T-helper 2 cell treated with Interferon-gamma antibody and Interleukin-4, amounts not matched to agents 5 μg/mL and 100 μg/mL, for 36 hours (primary cell): ENCODE measurements at places on chromosomes 7 and 10.

- no peak for DNase-seq
- no peak overlapping the region for H3K27ac ChIP-seq
- no peak overlapping the region for H3K4me3 ChIP-seq
Observed at GRCh38 chr7:94039368-94040035, 35.3 kb upstream of the BET1 start.

GRCh38 chr10:88042160-88043100, 179.0 kb downstream of the PTEN start:
- peaks cover 6% of the 10 kb centered on the region for H3K27me3 ChIP-seq
- H3K4me1 ChIP-seq, result peaks cover 5% of the 10 kb centered on the region
- no peaks in the 10 kb centered on the region for H3K36me3 ChIP-seq
- H3K27ac ChIP-seq, result no peak overlapping the region
- DNase-seq, result no peak

- H3K36me3 ChIP-seq, result no peaks in the 10 kb centered on the region
- DNase-seq, result no peak
- H3K27me3 ChIP-seq, result peaks cover 15% of the 10 kb centered on the region
- no peak overlapping the region for H3K4me3 ChIP-seq
Observed at GRCh38 chr7:106394526-106394925, 109.7 kb upstream of the NAMPT start.

DNA sequence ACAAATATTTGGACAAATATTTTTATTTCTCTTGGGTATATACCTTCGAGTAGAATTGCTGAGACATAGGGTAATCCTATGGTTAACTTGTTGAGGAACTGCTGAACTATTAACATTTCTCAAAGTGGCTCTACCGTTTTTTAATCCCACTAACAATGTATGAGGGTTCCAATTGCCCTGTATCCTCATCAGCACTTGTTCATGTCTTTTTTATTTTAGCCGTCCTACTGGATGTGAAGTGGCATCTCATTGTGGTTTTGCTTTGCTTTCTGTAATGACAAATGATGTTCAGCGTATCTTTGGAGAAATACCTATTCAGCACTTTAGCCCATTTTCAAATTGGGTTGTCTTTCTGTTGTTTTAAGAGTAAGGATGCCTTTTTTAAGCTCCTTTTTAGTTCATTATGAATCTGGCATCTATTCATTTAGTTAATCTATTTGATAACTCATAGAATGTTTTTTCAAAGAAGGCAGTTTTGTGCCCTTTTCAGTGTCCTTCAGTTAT, 40.0 kb downstream of the MCU start:
- H3K27me3 ChIP-seq, result peaks cover 3% of the 10 kb centered on the region
- no peak for DNase-seq
- no peak overlapping the region for H3K27ac ChIP-seq
- no peaks in the 10 kb centered on the region for H3K36me3 ChIP-seq
- no peak overlapping the region for H3K4me3 ChIP-seq
- H3K4me1 ChIP-seq, result peaks cover 14% of the 10 kb centered on the region

DNA sequence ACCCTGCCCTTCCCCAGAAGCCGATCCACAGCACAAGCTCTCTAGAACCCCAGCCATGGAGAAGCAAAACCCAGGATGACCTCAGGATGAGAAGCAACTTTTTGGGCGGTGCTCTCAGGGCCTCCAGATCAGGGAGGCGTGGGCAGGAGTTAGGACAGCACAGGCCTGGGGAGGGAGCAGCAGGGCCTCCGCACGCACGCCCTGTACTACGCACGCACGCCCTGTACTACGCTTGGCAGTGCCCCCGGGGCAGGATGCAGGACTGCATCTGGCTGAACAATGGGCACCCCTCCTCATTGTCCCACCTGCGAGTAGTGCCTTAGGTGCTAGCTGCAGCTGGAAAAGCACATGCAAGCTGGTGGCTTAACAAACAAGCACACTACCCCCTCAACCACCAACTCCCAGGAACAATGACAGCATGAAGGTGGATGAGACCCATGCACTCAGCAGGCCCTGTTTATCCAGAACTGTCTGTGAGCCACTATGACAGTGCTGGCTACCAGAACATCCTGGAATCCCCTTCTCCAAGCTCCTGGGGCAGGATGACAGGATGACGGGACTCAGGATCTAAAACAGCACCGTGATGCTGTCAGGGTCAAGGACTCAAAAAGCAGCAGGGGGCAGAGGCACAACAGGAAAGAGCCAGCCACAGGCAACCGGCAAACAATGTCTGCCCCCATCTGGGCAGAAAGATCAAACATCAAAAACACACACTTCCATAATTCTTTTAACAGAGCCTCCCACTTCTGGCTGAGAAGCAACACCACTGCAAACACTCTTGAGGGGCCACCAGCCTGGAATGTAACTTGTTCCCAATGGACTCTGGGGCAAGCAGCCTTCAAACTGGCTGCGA, 11.8 kb downstream of the PODXL start:
- H3K4me1 ChIP-seq, result peaks cover 12% of the 10 kb centered on the region
- H3K27me3 ChIP-seq, result no peaks in the 10 kb centered on the region
- no peak overlapping the region for H3K4me3 ChIP-seq

- DNase-seq, result no peak
- no peak overlapping the region for H3K4me3 ChIP-seq
- H3K27ac ChIP-seq, result no peak overlapping the region
- no peaks in the 10 kb centered on the region for H3K27me3 ChIP-seq
- H3K36me3 ChIP-seq, result peaks cover 10% of the 10 kb centered on the region
Observed at GRCh38 chr7:751826-752225, 24.7 kb upstream of the PRKAR1B start.

DNA sequence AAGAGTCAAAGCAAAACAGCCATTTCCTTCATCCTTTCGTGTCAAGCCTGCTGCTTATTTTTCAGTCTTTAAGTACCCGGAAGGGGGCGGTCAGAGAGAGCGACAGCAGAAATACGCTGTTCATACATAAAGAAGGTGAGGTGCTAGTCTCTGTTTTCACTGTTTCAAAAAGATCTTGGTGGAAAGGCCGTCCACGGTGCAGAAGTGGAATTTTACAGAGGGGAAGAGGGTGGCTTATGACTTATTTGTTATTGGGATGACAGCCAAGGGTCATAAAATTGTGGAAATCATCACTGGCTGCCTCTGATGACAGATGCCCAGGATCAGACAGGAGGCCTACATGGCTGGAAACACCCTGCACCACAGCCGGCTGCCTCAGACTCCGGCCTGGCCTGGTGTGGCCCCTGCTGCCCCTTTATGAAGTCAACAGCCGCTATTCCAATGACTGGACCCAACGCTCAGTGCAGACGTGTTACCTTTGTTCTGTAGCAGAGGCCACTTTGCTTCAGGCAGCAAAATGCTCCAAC, 57.0 kb downstream of the HIPK2 start:
- H3K36me3 ChIP-seq, result peaks cover 7% of the 10 kb centered on the region
- H3K27ac ChIP-seq, result no peak overlapping the region
- peaks cover 18% of the 10 kb centered on the region for H3K4me1 ChIP-seq
- H3K27me3 ChIP-seq, result no peaks in the 10 kb centered on the region
- no peak overlapping the region for H3K4me3 ChIP-seq
- DNase-seq, result peak; percentile 27

DNA sequence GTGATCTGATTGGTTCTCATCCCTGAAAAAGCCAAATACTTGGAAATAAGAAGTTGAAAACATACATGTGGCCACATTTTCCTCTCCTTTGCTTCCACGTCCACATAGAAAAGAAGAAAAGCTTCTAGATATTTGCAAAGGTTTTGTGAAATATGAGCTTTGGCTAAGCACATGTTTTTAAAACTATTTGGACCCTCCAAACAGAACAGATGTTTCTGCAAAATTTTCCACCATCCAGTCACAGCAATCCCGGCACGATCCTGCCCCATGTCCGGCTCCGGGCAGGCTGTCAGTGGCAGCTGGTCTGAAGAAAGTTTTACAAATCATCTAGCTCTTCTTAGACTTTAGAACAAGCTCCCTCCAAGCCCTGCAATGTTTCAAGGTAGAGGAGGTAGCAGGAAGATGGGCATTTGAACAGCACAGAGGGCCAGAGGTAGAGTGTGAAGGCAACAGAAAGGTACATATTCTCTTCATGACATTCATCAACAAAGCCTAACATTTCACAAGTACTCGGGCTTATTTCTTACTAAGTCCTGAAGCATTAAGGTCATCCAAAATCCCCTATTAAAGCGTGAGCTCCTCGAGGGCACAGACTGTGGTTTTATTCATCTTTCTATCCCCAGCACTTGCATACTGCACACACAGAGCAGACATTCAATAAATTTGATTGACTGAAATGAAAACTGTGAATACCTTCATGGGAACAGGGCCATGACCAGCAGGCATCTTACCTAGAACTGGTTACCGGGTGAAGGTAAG, 110.1 kb downstream of the JAZF1 start:
- H3K27me3 ChIP-seq, result peaks cover 23% of the 10 kb centered on the region
- no peaks in the 10 kb centered on the region for H3K4me1 ChIP-seq
- no peaks in the 10 kb centered on the region for H3K36me3 ChIP-seq
- H3K27ac ChIP-seq, result no peak overlapping the region

DNA sequence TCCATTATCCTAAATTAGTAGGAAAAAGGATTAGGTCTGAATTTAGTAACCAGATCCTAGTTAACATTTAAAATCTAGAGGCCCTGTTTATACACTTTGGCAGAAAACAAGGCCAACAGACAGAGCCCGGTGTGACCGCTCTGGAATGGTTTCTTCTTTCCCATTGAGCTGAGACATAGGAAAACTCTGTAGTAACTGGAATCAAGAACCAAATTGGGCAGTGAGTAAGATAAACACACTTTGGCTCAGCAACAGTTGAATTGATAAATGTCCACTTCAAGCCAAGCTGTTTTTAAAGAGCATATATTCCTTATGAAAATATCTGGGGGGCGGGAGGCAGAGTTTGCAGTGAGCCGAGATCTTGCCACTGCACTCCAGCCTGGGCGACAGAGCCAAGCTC, 343.7 kb upstream of the SEMA3A start:
- no peaks in the 10 kb centered on the region for H3K4me1 ChIP-seq
- H3K4me3 ChIP-seq, result no peak overlapping the region
- no peaks in the 10 kb centered on the region for H3K27me3 ChIP-seq

DNA sequence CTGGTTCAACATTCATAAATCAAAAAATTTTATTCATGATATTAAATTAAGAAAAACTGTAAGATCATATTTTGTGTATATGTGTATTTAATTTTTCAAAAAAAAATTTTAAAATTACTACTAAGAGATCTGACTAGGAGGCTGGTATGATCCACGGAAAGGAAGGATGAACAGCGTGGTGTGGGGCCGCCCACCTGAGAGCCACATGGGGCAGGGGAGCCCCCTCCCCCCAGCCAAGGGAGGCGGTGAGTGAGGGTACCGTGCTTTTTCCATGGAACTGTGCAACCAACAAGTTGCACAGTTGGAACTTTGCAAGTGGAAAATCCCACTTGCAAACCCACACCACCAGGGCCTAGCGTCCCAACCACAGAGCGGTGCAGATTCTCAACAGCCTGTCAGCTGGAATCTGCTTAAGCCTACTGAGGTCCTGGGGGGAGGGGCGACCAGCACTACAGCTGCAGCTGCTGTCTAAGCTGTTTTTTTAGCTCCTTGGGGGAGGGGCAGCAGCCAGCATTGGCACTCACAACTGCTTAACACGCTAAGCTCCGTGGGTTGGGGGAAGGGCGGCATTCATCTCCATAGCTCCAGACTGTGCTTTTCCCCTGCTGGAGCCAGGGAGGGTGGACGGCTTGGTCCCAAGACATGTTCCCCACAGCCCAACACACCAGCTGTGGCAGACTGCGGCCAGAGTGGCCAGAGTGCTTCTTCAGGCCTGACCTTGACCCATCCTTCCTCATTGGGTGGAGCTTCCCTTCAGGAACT, 94.2 kb upstream of the IGFBP3 start:
- H3K4me3 ChIP-seq, result no peak overlapping the region
- H3K27ac ChIP-seq, result no peak overlapping the region
- H3K27me3 ChIP-seq, result no peaks in the 10 kb centered on the region
- DNase-seq, result no peak

DNA sequence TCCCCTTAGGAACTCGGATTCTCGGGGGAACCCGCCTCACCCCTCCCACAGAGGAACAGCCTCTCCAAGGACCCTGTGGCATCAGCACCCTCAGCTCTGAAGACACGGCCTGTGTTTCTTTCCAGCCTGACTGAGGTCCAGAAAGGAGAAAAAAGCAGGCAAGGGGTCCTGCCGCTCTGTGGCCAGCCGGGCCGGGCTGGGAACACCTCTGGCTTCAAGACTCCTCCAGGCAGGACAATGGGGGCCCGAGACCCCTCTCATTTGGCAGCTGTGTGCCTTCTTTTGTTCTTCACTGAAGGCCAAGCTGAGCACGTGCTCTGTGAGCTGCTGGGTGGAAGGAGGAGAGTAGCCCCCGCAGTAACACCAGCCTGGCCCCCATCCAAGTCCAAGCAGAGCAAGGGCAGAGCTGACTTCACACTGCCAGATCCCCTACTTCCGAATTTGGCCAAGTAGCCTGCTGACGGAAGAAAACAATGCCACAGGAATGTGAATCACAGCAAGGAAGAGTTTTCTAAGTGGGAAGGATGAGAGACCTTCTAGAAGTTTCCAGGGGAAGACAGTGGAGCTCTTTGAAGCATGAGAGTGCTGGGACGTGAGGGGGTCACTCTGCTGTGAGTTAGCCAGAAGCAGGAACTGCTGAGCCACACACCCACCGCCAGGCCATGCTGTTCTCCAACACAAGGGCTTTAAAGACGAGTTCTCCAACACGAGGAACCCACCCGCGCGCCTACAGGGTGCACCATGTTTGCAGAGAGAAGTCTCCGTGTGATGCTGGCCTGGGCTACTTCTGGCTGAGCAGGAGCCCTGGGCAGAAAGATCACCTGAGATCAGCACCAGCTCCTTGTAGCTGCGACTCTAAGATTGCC, 3.1 kb downstream of the CNPY1 start:
- no peaks in the 10 kb centered on the region for H3K36me3 ChIP-seq
- H3K4me1 ChIP-seq, result no peaks in the 10 kb centered on the region
- H3K27ac ChIP-seq, result no peak overlapping the region
- peaks cover 5% of the 10 kb centered on the region for H3K27me3 ChIP-seq
- no peak for DNase-seq
- H3K4me3 ChIP-seq, result no peak overlapping the region

DNA sequence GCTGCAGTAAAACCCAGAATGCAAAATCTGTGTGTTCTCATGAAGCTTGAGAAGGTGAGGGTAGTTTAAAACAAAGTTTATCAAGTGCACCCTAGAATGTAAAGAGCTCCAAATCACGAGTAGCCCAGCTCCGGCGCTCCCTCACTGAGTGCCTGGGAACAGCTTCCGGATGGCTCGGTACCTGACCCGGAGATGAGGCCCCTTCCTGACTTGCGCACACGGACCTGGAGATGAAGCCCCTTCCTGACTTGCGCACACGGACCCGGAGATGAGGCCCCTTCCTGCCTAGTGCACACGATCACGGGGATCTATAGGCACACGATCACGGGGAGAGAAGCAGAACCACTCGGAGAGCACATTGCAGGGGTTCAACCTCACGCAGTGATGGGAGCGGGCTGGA, 322.1 kb upstream of the RNF32 start:
- DNase-seq, result no peak
- H3K4me1 ChIP-seq, result no peaks in the 10 kb centered on the region
- no peaks in the 10 kb centered on the region for H3K36me3 ChIP-seq
- H3K27me3 ChIP-seq, result no peaks in the 10 kb centered on the region
- H3K4me3 ChIP-seq, result no peak overlapping the region

GRCh38 chr10:31999070-31999660, 57.1 kb downstream of the KIF5B start:
- no peak for DNase-seq
- H3K36me3 ChIP-seq, result no peaks in the 10 kb centered on the region
- H3K27ac ChIP-seq, result no peak overlapping the region
- peaks cover 2% of the 10 kb centered on the region for H3K27me3 ChIP-seq
- peaks cover 8% of the 10 kb centered on the region for H3K4me1 ChIP-seq
